ENCODE measurements at places on chromosomes 2 and 18.

DNA sequence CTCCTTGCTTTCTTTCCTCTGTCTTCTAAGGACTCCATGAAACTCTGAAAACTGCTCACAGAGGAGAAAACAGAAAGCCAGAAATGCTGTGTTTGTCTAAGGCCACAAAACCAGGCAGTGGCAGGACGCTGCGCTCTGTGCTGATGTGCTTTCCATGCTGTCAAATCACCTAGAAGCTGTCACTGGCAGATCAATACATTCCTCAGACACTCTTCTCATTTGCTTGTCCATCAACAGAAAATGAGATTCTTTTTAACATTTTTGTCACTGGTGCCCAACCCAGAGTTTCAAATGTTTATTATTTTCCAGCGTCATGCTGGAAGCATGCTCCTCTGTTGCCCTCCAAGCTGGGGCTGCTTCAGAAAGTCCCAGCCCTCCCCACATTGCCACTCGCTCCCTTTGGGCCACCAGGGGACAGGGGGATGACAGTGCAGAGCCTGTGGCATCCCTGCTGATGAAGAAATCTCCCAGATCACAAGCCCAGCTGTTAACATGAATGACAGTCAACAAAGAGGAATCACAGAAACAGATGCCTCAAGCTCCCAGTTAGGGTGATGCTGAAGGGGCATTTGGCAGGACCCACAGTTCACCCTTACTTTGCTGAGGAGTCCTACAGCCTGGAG is 117.5 kb upstream of the MEIS1 start:
- DNase-seq, result no peak

DNA sequence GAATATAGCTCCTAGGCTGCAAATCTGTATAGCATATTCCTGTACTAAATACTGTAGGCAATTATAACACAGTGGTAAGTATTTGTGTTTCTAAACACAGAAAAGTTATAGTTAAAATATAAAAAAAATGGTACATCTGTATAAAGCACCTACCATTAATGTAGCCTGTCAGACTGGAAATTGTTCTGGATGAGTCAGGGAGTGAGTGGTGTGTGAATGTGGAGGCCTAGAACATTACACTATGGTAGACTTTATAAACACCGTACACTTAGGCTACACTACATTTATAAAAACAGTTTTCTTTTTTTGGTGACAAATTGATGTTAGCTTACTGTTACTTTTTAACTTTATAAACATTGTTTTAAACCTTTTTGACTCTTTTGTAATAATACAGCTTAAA is 226.3 kb downstream of the CCDC85A start:
- no peak for DNase-seq

- peak; percentile 60 for DNase-seq
Observed at GRCh38 chr2:117785740-117786139, 28.8 kb upstream of the DDX18 start.

DNA sequence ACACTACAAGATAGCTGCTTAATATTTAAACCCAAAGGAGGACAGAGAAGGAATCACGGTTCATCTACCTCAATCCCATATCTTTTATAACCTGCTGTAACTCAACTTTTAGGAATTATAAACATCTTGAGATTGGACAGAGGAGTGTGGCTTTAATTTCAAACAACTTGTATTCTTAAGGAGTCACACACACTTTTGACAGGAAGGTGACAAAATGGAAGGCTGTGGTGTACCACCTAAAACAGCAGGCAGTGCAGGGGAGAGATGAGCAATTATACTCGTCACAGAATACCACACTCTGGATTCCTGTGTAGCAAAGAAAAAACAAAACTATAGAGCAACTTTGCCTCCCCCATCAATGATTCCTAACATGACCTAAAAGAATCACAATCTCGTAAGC is 194.8 kb downstream of the ZEB2 start:
- no peak for DNase-seq

GRCh38 chr2:96951125-96951654 is 35.2 kb downstream of the FAM178B start:
- DNase-seq, result peak; percentile 81

DNA sequence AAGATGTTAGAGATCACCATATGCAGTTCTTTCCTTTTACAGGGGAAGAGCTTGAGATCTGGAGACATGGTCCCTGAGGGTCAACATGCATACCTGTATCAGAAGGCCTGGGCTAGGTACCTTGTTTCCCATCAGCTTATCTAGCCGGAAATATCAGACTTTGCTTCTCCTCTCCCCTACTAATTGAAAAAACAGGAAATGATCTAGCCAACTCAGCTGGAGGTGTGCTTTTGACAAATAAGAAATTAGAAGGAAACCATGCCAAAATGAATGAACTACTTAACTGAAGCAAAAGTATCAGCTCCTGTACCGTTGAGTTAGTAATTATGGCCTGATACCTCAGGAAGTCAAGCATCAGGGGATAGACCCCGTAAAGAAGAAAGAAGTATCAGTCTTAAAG is 20.4 kb downstream of the PKP4 start:
- DNase-seq, result no peak

GRCh38 chr2:240584486-240585031 is 2.0 kb upstream of the CAPN10 start:
- peak; percentile 10 for DNase-seq

All from NCI-H1436 (cell line).